Right atrium auricular region (tissue), 2 donors: ENCODE measurements at places on chromosomes 16 and 17.

DNA sequence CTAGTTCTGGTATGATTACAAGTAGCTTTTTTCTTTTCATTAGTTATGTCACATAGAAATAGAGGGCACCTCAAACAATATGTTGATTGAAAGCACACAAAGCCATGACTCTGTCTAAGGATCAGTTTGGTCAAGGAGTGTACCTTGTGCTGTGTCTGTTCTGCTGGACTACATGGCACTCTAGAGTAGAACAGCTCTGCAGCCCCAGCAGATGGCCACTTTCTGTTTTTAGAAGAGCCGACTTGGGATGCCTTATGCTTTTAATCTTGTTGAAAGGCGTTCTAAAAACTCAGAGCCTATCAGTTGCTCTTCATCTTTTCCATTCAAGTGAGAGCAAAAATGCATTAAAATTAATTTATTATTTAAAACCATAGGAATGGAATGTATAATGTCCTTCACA, 49.3 kb upstream of the CA10 start:
- no peak for DNase-seq

DNA sequence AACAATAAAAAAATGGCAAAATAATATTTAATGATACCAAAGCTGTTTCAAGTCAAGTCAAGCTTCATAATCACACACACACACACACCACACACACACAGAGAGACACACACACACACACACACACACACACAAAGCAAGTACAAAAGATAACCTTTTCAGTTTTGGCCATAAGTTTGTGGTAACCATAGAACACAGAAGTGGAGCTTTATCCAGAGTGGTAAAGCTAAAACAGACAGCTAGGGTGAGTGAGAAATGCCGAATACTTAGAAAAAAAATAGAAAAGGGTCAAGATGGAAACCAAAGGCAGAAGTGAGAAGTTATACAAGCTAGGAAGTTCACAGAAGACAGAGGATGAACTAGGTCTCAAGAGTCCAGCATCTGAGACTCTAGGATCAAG, 79.0 kb downstream of the HS3ST3A1 start:
- DNase-seq, result no peak

DNA sequence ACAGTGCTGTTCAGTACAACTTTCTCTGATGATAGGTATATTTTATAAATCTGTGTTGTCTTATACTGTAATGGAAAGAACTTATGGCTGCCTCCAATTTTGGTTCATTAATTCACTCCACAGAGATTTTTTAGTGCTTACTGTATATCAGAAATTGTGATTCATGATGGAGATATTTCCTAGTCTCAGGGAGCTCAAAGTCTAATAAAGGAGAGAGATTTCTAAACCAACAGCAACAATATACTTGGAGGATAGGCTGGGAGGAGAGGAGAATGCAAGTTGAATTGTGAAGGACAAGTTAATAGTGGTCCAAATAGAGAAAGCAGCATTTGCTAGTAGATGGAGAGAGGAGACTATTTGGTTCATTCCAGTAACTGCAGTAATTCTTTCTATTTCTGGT, 63.5 kb downstream of the TANC2 start:
- no peak for DNase-seq

DNA sequence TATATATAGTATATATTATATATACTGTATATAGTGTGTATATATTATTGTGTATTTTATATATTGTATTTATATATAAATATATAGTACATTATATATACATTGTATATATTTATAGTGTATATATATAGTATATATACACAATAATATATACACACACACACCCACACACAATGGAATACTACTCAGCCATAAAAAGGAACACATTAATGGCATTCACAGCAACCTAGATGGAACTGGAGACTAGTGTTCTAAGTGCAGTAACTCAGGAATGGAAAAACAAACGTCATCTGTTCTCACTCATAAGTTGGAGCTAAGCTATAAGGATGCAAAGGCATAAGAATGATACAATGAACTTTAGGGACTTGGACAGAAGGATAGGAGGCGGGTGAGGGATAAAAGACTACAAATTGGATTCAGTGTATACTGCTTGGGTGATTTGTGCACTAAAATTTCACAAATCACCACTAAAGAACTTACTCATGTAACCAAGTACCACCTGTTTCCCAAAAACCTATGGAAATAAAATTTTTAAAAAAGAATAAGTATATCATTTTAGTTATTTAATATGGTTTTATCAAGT, 201.9 kb upstream of the CDH11 start:
- DNase-seq, result no peak

- DNase-seq, result no peak
Observed at GRCh38 chr17:75876190-75876937, 2.0 kb downstream of the TRIM47 start.

- DNase-seq, result no peak
Observed at GRCh38 chr16:4244254-4245076, 2.6 kb upstream of the SRL start.

DNA sequence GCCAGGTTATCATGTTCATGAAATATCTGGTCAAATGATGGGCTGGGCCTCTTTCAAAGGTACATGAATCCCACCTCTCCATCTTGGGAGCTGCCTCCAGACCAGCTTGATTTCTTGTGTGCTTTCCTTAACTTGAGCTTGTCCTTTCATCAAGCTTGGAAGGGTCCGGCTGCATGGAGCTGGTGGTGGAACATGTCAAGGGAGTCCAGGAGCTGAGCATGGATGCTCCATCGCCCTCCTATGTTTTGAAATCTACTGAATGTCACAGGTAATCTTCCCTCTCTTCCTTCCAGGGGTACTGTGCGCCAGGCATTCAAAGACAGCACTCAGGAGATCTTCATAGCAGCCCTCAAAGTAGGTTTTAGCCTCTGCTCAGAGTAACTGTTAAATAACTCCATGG, 105.8 kb downstream of the N4BP1 start:
- DNase-seq, result no peak

DNA sequence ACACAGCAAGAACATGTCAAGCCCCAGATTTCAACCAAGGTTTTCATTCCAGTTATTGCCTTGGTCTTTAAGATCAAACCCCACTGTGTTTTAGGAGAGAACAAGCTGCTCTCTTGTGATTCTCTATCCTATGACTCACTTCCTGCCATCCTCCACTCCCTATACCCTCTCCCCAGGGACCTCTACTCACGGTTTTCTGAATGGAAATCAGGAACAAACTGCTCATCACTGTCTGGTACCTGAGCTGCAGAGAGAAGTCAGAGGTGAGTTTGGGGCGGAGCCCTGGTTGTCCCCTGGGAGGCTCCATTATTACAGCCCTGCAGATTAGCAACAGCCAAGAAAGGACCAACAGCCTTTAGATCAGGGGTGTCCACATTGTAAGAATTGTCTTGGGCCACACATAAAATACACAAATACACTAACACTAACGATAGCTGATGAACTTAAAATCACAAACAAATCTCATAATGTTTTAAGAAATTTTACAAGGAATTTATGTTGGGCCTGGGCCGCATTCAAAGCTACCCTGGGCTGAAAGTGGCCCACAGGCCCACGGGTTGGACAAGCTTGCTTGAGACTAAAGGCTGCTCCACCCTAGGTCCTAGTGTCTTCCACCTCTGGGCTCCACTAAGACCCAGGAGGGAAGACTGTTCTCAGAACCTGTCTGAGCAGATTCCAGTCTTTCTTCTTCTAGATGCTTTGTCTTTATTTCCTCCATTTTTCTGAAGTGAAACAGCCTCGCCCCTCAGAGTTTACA, 9.7 kb downstream of the ETV4 start:
- no peak for DNase-seq

DNA sequence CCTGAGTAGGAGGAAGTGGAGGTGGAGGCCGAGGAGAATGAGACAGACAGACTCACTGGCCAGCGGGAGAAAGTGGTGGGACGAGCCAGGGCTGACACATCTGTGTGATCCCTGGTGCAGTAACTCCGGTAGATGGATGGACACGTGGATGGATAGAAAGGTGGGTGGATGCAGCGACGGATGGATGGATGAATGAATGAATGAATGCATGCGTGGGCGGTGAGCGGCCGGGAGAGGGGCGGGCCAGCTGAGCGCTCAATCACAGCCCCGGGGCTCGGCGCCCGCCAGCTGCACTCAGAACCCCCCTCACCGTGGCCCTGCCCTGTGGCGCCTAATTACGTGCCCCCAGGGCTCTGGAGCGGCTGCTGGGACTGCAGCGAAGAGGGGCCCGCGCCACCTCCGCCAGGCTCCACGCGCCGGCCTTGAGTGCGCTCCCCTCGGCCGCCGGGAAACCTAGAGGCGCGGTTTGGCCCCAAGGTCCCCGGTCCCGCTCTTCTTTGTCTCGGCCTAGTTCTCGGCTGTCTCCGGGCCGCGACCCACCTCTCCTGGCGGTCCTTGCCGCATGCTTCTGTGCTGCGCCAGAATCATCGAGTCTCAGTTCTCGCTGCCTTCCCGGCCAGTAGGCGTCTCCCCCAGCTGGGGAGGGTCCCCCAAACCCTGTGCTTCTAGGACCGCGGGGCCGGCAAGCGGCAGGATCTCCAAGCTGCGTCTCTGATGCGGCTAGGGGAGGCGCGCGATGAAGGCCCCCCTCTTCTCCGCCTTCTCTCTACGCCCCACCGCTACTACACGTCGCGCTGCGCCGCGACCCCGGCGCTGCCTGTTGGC, 41.0 kb downstream of the RAI1 start:
- no peak for DNase-seq

DNA sequence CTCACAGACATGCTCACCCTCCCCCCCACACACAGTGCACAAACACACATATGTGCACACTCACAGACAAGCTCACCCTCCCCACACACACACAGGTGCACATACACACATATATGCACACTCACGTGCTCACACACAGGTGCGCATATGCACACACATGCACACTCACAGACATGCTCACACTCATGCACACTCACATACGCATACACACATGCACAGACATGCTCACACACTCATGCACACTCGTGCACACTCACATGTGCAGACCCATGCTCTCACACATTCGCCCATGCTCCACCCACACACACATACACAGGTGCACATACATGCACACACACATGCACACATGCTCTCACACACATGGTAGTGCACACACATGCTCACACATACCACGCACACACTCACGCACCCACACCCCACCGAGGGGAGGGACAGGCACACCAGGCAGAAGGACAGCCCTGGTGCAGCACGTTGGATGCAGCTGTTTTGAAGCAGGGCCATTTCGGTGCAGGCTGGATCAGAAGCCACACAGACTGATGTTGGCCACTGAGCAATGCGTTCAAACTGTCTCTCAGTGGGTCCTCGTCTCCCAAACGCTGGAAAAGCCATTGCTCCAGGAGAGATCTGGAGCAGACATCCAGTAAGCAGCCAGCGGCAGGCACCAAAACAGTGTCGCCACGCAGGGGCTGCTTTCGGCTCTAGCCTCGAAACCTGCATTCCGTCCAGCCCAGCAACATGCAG, 86.2 kb upstream of the ZNF469 start:
- no peak for DNase-seq

DNA sequence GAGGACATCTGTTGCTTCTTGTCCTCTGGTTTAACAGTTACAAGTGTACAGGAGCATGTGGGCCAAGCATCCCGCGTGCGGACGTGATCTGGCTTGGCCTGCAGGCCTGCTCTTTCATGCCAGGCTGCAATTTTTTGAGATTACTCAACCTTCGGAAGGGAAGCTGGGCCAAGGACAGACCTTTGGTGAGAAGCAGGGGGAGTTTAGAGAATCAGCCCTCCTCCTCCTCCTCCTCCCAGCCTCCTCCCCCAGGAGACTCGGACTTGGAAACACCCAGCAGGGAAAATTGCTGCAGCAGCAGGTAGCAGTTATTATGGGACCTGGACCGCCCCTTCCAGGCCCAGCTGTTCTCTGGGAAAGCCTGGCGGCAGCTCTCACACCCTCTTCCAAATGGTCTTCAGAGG, 5.1 kb upstream of the KLHL36 start:
- peak; percentile 88 for DNase-seq
